ENCODE measurements at places on chromosomes 5 and 9. TPM values are rescaled to one million over a fixed set of nuclear protein-coding genes. Genes with fewer than 3 reads are reported as not detected.
A peak's percentile ranks its signal among the peaks of the same experiment; 100 is the strongest.

- DNase-seq: peak; percentile 90
These were observed 44.1 kb upstream of the MROH2B start for GRCh38 chr5:41115281-41115680.

MOB3B gene
- 0.08 TPM for polyA plus RNA-seq

GRCh38 chr9:4935001-4935672 is 49.9 kb upstream of the JAK2 start:
- peak; percentile 20 for DNase-seq

C5orf58 gene
- not detected for polyA plus RNA-seq

- DNase-seq: peak; percentile 74
These were observed 5.4 kb upstream of the TIFAB start for GRCh38 chr5:135457424-135458071.

Data from GM23248 (cell line).